NCI-H1092 treated with DMSO at 0.1 percent for 48 hours (cell line): ENCODE measurements at places on chromosomes 4 and X.

- no peak for DNase-seq
Measured at GRCh38 chr4:133624744-133625143, 475.6 kb downstream of the PCDH10 start.

DNA sequence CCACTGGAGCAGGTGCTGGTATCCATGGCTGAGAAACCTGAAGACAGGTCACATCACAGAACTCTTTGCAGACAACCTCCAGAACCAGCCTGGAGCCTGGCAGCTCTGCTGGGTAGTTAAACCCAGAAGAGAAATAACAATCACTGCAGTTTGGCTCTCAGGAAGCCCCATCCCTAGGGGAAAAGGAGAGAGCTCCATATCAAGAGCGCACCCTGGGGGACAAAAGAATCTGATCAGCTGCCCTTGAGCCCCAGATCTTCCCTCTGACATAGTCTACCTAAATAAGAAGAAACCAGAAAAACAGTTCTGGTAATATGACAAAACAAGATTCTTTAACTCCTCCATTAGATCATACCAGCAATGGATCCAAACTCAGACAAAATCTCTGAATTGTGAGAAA lies 823.2 kb upstream of the FRG1 start:
- peak; percentile 34 for DNase-seq

DNA sequence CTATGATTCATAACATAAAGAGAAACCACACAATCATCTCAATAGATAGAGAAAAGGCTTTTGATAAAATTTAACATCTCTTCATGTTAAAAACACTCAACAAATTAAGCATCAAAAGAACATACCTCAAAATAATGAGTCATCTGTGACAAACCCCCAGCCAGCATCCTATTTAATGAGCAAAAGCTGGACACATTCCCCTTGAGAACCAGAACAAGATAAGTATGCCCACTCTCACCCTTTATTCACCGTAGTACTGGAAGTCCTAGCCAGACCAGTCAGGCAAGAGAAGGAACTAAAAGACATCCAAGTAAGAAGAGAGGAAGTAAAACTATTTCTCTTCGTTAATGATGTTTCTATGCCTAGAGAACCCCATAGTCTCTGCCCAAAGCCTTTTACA lies 507.2 kb downstream of the PABPC4L start:
- DNase-seq = no peak

DNA sequence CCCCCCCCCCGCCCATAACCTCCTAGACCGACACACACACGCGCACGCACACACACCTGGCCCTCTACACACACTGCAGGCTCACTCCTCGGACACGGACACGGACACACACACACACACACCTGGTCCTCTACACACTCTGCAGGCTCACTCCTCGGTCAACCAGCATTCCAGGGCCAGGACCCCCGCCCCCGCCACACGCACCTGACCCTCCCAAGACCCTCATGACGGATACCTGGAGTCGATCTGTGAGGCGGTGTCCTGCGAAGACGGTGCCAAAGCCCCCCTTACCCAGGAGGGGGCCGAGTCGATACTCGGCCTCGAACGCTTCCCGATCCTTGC lies 552 bp downstream of the PIM2 start:
- DNase-seq = no peak

- no peak for DNase-seq
Measured at GRCh38 chr4:13024147-13025105, 459.7 kb downstream of the RAB28 start.

- DNase-seq = no peak
Measured at GRCh38 chrX:17767734-17768133, 30.4 kb downstream of the SCML1 start.

DNA sequence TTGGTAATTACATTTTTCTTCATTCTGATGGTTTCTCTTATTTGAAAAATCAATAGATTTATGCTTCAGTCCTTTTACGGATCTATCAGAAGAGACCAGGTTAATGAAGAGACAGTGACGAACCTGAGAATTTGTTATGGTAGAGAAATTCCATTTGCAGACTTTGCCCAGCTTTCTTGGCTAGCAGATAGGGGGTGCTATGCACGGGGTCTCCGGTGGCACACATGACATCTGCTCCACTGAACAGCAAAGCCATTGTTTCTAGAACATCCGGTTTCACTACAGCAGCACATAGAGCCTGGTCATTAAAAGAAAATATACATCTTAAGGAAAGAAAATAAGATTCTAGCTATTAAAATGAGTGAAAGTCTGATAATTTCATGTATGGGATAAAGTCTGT lies 85.1 kb downstream of the ARAP2 start:
- no peak for DNase-seq

- peak; percentile 69 for DNase-seq
Measured at GRCh38 chrX:155263854-155264628, at the start of gene RAB39B. Gene RAB39B (minus strand): TSS chrX:155264491. CDS start chrX:155264288, 203 bp downstream.

- DNase-seq = no peak
Measured at GRCh38 chrX:41561045-41561444, 113.9 kb downstream of the NYX start.

GRCh38 chr4:99504804-99505502 lies 5.9 kb upstream of the C4orf17 start:
- DNase-seq = no peak

GRCh38 chr4:164438321-164438720 lies 315.6 kb upstream of the SMIM31 start:
- DNase-seq = no peak
